ENCODE measurements at places on chromosomes 11 and 22.

GRCh38 chr11:57429946-57430345, 3.0 kb upstream of the SLC43A3 start:
- DNase-seq: no peak

GRCh38 chr22:45589556-45589955, 82.1 kb upstream of the ATXN10 start:
- DNase-seq: no peak

DNA sequence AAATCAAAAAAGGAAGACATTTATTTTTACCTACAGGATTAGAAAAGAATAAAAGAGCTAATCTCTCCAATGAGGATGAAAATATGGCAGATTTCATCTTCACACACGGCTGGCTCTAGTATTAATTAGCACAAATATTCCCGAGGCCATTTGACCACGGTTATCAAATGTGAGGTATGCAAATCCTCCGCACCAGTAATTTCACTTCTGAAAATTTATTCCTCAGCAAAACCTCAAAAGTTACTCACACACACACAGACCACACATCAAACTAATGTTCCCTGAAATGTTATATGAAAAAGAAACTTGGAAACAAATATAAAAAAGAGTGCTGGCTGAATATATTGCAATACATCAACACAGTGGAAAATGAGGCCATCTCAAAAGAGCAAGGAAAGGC, 32.8 kb downstream of the CELSR1 start:
- DNase-seq: no peak

- no peak for DNase-seq
Observed at GRCh38 chr11:65384301-65384889, 1.9 kb upstream of the SLC25A45 start.

- DNase-seq: no peak
Observed at GRCh38 chr22:47445716-47446290, 683.4 kb downstream of the TBC1D22A start.

GRCh38 chr11:8056810-8057463, 24.1 kb upstream of the TUB start:
- no peak for DNase-seq

GRCh38 chr22:23219822-23220484, 39.6 kb downstream of the BCR start:
- no peak for DNase-seq

GRCh38 chr11:19980388-19980787, 179.9 kb downstream of the DBX1 start:
- no peak for DNase-seq

GRCh38 chr11:16779436-16779835, 41.0 kb downstream of the C11orf58 start:
- no peak for DNase-seq

GRCh38 chr11:65654375-65655349, 8.1 kb downstream of the RELA start:
- no peak for DNase-seq

- no peak for DNase-seq
Observed at GRCh38 chr11:22543261-22543660, 82.4 kb downstream of the FANCF start.

GRCh38 chr11:77207019-77207485, 79.0 kb downstream of the MYO7A start:
- DNase-seq: no peak

GRCh38 chr11:73493956-73494598, 103.8 kb downstream of the FAM168A start:
- DNase-seq: peak; percentile 46

Data from epithelial cell of prostate (primary cell).